Mucosa of gallbladder (tissue), 1 donor: ENCODE measurements at places on chromosomes 7 and 10. TPM values are rescaled to one million over a fixed set of nuclear protein-coding genes. Genes with fewer than 3 reads are reported as not detected.

- DNase-seq: no peak
Observed at GRCh38 chr10:63467841-63468240, 2.1 kb upstream of the JMJD1C start.

GRCh38 chr7:5780801-5781496, 514 bp downstream of the RNF216 start:
- DNase-seq: peak; percentile 17

GRCh38 chr7:36100634-36101033, 52.4 kb upstream of the EEPD1 start:
- no peak for DNase-seq

DNA sequence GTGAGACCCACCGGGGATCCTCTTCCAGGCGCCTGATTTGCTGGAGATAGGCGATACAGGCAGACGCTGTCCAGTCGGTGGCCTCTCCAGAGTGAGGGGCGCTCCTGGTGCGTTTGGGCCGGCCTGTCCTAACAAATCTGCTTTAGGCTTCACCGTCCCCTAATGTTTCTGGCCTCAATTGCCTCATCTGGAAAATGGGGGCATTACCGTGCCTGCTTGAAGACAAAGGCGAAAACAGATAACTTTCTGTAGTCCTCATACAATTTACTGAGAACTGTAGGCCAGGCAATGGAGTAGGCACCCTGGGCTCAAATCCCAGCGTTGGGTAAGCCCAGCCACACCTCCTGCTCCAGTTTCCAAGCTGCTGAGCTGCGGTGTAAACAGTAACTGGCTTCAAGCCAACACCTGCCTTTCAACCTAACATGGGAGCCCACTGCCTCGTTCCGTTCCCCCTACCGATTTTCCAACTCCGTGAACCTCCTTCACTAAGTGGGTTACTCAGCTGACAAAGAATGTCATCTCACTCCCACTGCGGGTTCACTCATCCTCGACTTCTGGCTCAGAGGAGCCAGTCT, 589 bp upstream of the ZFAND4 start:
- no peak for DNase-seq

GRCh38 chr7:102273749-102274712, 12.6 kb upstream of the SH2B2 start:
- DNase-seq: peak; percentile 66

DNA sequence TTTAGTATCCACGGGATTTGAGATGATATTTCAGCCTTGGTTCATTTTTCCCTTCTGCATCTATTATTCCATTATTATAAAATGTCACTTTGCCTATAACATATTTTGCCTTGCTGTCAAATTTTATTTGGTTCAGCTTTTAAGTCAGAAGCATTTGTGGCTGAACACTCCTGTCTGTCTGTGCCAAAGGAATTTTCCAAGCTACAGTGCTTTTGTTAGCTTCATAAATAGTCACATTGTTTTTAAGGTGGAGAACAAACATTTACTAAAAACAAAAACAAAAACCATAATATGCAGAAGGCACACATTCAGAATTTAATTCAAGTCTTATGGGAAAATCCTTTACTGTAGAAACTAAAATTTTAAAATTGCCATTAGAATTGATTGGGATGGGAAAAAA, 33.8 kb upstream of the ELMO1 start:
- DNase-seq: no peak

GRCh38 chr7:137836113-137836509, 10.7 kb downstream of the DGKI start:
- DNase-seq: no peak

GRCh38 chr10:61411706-61412105, 41.5 kb downstream of the TMEM26 start:
- no peak for DNase-seq

DNA sequence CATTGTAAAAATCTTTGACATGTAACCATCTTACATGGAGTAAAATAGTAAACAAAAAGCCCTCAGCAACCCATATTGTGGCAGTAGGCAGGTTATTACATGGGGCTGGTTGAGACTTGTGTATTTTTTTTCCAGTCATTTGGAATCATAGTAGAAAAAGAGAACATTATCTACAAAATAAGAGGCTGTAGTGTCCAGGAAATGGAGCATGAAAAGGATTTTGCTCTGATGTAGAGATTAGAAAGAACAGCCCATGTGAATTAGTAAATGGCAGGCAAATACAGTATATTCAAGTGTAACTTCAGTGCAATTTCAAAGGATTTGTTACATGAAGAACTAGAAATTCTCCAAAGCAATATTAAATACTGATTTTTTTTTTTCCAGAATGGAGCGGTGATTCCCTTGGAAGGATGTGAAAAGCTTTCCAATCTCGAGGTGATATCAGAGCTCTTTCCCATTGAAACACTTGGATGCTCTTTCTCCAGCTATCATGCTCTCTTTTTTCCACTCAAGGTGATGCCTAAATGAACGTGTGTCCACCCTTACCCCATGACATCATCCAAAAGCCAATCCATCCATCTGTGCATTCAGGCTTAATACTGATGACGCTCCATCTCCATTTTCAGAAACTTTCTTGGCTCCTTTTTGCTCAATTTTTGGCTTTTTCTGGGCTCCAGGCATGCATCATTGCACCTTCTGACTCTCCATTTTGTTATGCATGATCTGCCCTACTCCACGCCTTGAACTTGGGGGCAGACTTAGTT, 1034.7 kb downstream of the TYW1 start:
- DNase-seq: no peak

DNA sequence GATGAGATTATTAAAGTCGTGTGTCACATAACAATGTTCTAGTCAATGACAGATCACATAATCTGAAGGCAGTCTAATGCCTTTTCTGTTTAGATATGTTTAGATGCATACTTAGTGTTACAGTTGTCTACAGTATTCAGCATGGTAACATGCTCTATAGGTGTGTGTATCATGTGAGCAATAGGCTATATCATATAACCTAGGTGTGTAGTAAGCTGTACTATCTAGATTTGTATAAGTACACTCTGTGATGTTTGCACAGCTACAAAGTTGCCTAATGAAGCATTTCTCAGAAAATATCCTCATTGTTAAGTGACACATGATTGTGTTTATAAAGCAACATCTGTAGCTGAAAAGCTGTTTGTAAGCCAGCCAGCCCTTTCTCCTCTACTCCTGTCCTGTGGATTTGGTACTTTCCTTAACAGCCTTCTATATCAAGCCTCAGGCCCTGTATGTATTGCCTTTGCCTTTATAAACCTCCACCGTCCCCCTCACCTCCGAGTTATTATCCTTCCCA, 6.3 kb downstream of the HECTD2 start:
- DNase-seq: no peak

DNA sequence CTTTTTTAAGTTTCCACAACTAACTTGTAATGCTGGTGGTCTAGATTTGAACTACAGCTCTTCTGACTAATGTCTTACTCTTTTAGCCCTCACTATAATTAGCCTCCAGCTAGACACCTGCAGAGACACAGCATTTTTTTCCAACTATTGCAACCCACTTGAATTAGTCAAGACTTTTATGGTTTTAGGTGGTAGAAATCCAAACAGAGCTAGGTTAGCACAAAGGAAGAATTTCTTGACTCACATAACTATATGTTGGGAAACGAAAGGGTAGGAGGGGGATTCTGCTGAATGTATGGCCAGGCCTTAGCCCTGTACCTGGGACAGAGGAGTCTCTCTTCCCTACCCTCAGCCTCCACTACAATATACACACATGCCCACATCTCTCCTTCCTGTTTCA, 586.1 kb downstream of the INHBA start:
- DNase-seq: no peak

DNA sequence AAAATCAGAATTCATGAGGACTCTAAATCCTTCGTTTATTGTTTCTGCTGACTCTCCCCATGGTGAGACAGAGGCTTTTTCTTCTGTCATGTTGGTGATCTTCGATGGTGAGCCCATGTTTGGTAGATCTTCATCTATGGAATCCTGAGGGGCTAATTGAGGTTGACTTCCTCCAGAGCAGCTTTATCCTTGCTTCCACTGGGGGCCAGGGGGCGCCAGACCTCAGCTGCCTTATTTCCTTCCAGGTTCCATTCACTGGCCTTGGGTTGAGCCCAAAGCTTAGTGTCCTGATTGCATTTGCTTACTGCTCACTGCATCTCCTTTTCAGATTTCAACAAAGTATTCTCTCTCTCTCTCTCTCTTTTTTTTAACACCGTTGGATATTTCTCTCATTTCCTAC, 80.7 kb downstream of the GCC1 start:
- no peak for DNase-seq

GRCh38 chr10:70866424-70866823, 21.9 kb downstream of the PCBD1 start:
- DNase-seq: peak; percentile 32

DNA sequence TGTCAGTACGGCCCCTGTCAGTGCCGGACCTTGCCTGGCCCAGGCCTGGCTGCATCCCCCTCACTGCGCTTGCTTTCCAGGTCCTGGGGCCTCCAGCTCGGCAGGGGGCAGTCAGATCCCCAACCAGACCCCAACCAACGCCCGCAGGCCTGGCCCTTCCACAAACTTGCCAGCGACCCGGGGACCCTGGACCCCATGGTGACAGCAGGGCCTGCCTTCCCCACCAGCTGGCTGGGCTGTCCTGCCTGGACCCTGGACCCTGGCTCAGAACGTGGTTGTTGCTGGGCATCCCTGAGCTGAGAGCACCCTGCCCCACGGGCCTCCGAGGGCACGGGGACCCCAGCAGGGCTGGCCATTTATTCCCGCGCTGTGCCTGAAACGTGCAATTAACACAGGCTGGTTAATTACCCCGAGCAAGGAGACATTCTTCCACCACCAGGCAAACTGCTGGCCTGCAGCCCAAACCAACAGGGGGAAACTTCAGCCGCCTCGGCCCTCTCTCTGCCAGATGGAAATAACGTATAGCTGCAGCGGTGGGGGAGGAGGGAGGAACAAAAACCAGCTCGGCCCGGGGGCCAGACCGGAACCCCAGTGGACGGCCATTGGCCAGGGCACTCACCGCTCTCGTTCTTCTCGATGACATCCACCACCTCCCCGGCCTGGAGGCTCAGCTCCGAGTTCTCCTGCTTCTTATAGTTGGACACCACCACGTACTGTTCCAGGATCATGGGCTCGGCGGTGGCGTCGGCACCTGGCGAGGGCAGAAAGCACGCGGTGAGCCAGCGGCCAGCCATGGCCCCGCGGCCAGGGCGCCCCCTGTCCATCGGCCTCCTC, 167.1 kb downstream of the NEURL1 start:
- no peak for DNase-seq

- no peak for DNase-seq
Observed at GRCh38 chr10:48206482-48207250, 67.8 kb downstream of the FRMPD2 start.

DNA sequence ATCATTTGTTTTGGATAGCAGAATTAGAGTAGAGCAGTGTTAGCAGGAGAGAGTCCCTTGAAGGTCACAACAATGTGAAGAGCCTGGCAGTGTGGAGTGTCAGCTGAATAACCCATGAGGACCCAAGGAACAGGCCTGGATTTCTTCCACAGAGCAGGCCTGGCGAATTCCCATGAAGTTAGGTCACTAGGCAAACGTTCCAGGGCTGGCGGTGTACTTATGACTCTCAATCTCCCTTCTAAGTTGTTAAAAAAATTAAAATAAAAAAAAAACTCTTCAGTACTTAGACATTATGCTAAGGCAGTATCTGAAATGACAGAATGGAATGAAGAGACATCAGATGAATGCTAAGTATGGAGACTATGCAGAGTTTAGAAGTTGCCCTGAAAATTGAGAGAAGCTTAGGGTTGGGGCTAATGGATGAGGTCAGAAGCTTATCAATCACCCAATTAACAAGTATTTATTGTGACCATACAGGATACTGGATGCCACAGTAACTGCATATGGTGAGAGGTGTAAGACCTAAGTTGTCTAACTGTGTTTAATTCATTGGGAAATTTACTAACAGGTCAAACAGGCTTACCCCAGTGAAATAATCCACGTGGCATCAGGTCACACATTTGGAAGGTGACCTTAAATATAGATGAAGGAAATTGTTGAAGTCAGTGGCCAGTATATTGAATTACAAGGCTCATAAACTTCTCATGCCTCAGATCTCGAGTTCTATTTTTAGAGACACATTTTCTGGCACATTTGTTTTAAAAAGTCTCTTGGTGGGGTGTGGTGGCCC, 126.2 kb upstream of the NRP1 start:
- peak; percentile 16 for DNase-seq

DNA sequence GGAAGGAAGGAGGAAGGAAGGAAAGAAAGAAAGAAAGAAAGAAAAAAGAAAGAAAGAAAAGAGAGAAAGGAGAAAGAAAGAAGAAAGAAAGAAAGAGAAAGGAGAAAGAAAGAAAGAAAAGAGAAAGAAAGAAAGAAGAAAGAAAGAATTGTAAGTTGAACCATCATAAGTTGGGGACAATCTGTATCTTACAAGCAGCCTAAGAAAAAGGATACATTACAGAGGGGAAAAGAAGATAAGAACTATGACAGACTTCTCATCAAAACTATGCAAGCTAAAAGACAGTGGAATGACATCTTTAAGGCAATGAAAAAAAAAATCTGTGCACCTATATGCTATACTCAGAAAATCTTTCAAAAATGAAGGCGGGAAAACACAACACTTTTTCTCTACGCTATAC, 50.3 kb upstream of the SP4 start:
- DNase-seq: no peak

DNA sequence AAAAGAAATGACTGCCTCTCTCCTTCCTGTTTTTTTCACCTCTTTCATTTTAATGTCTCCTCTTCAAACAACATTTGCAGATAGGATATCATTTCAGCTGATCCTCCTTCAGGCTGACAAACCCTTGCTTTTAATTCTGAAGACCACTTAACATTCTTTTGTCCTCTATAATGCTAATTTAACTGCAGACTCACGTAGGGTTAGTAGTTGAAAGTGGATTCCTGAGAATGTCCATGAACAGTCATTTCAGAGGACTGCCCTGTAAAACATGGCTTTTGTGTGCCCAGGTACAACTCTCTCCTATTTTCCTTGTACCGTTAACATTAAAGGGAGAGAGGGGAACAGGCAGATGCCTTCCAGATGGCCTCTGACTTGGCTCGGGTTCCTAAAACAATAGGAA, 524.4 kb downstream of the SDK1 start:
- no peak for DNase-seq

GRCh38 chr7:106177738-106178592, 65.9 kb upstream of the SYPL1 start:
- no peak for DNase-seq

DNA sequence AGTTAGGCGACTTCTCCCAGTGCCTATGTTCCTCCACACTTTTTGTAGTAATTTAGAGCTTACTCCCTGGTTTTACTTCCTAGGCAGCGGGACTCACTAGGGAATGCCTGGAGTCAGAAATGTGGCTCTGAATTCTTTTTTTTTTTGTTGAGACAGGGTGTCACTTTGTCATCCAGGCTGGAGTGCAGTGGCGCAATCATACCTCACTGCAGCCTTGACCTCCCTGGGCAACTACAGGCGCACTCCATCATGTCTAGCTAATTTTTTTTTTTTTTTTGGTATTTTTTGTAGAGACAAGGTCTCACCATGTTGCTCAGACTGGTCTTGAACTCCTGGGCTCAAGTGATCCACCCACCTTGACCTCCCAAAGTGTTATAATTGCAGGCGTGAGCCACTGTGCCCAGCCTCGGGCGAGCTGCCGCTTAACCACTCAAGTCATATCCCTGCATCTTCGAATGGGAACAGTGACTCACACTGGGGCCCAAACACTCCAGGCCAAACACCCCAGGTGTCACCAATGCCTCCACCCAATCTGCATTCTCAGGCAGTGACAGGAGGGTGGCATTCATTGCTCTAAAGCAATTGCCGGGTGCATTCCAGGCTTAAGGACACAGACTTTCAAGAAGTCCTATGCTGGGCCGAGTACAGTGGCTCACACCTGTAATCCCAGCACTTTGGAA, 19.6 kb downstream of the RGS10 start:
- DNase-seq: no peak

FXYD4 gene
- 1.6 TPM for total RNA-seq

EFCAB10 gene
- total RNA-seq: not detected

IKZF1 gene
- total RNA-seq: 17.4 TPM

PDZD7 gene
- total RNA-seq: 5.3 TPM

MRC1 gene
- total RNA-seq: 31.0 TPM

CAV2 gene
- 91.3 TPM for total RNA-seq
